ENCODE measurements at places on chromosomes 2 and 18. TPM values are rescaled to one million over a fixed set of nuclear protein-coding genes. Genes with fewer than 3 reads are reported as not detected.
A peak's percentile ranks its signal among the peaks of the same experiment; 100 is the strongest.

The NEU2 gene
- 6.2 TPM for total RNA-seq

The SCG2 gene
- total RNA-seq, result not detected

The GKN1 gene
- not detected for total RNA-seq

The IL36A gene
- total RNA-seq, result not detected

The KCNG3 gene
- total RNA-seq, result 1.6 TPM

The LHCGR gene
- total RNA-seq, result not detected

The CPLX4 gene
- not detected for total RNA-seq

The TLX2 gene
- total RNA-seq, result not detected

- H3K4me1 ChIP-seq, result no peaks in the 10 kb centered on the region
- H3K27me3 ChIP-seq, result no peaks in the 10 kb centered on the region
- no peak overlapping the region for H3K27ac ChIP-seq
- DNase-seq, result no peak
- H3K36me3 ChIP-seq, result no peaks in the 10 kb centered on the region
Measured at GRCh38 chr18:41617647-41618046, 337.4 kb upstream of the PIK3C3 start.

GRCh38 chr18:35267161-35267651, 22.8 kb downstream of the ZSCAN30 start:
- H3K36me3 ChIP-seq, result peaks cover 17% of the 10 kb centered on the region
- DNase-seq, result peak; percentile 87
- no peaks in the 10 kb centered on the region for H3K27me3 ChIP-seq
- H3K27ac ChIP-seq, result peak overlapping the region; percentile 71
- H3K4me1 ChIP-seq, result peaks cover 10% of the 10 kb centered on the region
- peak overlapping the region; percentile 70 for H3K4me3 ChIP-seq

DNA sequence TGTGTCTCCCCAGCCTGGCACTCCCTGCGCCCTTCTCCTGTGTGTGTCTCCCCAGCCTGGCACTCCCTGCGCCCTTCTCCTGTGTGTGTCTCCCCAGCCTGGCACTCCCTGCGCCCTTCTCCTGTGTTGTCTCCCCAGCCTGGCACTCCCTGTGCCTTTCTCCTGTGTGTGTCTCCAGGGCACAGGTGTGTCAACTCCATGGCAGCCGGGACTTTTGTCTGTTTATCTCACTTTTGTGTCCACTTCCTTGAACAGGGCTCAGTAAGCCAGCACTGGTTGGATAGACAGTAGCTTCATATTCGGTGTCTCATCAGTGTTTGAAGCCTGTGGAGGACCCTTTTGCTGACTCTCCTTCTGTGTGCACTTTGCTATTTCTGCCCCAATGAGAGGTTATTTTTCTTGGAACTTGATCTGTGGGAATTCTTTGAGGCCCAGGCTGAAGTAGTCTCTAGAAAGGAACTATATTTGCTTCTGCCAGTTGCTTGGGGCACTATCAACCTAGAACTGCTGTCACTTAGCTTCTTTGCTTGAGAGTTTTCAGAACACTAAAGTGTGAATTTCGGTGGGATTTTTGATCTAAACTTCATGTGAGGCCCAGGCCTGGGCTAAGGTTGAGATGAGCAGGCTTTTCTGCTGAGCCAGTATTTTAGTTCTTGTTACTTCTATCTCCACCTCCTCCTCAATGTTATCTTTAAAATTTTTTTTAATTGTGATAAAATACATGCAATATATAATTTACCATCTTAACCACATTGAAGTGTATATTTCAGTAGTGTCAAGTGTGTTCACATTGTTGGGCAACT, 8.3 kb upstream of the ASB1 start:
- DNase-seq, result no peak
- no peaks in the 10 kb centered on the region for H3K36me3 ChIP-seq
- peak overlapping the region; percentile 46 for H3K27ac ChIP-seq
- H3K4me1 ChIP-seq, result peaks cover 25% of the 10 kb centered on the region
- no peaks in the 10 kb centered on the region for H3K27me3 ChIP-seq

GRCh38 chr2:225994748-225995405, 595.4 kb downstream of the NYAP2 start:
- no peak overlapping the region for H3K4me3 ChIP-seq
- DNase-seq, result no peak
- H3K27me3 ChIP-seq, result no peaks in the 10 kb centered on the region
- H3K27ac ChIP-seq, result peak overlapping the region; percentile 31
- H3K4me1 ChIP-seq, result no peaks in the 10 kb centered on the region

DNA sequence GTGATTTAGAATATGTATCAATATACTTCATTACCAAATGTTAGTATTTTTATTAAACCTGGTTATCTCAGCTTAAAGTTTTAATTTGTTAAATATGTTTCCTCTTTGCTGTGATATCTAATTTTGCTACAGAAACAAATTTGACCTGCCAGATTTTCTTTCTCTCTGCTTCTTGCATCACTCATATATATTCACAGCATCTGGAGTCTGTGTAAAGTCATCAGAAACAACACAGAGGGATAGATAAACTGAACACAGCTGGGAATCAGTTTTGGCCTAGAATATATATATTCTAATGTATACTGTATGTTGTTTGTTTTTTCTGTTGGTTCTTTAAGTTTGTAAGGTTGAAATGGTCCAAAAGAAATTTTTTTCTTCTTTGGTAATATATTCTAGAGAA, 8.5 kb downstream of the PSMD14 start:
- no peaks in the 10 kb centered on the region for H3K4me1 ChIP-seq
- no peak overlapping the region for H3K4me3 ChIP-seq
- H3K27ac ChIP-seq, result no peak overlapping the region

DNA sequence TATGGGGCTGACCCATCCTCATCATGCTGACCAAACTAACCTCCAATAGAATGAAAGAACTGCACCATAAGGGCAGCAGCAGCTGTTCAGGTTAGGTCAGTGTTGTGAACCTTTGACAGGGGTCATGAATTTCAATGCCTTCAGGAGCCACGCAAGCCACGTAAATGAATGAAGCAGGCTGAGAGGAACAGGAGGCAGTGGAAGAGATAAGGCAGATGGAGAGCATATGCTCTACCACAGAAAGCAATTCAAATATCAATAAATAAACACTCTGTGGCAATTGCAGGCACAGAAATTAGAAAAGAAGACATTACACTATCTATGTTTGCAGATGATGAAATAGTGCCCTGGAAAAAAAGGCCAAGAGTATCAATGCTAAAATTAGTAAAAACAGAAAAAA, 56.3 kb downstream of the SCG2 start:
- H3K36me3 ChIP-seq, result no peaks in the 10 kb centered on the region
- no peak overlapping the region for H3K4me3 ChIP-seq
- no peak for DNase-seq
- peaks cover 9% of the 10 kb centered on the region for H3K4me1 ChIP-seq

- no peak overlapping the region for H3K4me3 ChIP-seq
- H3K27ac ChIP-seq, result no peak overlapping the region
- H3K4me1 ChIP-seq, result no peaks in the 10 kb centered on the region
- no peak for DNase-seq
- no peaks in the 10 kb centered on the region for H3K27me3 ChIP-seq
- peaks cover 48% of the 10 kb centered on the region for H3K36me3 ChIP-seq
Measured at GRCh38 chr18:79353267-79353666, 42.5 kb upstream of the NFATC1 start.

DNA sequence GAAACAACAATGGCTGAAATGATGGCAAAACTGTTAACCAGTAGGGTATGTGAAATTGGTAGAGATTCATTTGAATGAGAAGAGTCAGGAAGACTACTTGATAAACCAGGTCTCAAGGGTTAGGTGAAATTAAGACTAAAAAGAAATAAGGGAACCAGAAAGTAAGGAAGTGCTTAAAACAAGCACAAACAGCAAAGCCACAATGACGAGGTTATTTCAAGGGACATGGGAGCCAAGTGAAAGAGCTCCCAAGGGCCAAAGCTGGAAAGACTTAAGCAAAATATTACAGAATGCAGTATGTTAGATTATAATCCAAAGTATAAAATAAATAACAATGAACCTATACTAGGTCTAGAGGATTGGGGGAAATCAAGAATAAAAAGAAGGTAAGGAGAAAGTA, 19.3 kb upstream of the CD302 start:
- H3K4me1 ChIP-seq, result no peaks in the 10 kb centered on the region
- no peak overlapping the region for H3K27ac ChIP-seq
- no peaks in the 10 kb centered on the region for H3K27me3 ChIP-seq

DNA sequence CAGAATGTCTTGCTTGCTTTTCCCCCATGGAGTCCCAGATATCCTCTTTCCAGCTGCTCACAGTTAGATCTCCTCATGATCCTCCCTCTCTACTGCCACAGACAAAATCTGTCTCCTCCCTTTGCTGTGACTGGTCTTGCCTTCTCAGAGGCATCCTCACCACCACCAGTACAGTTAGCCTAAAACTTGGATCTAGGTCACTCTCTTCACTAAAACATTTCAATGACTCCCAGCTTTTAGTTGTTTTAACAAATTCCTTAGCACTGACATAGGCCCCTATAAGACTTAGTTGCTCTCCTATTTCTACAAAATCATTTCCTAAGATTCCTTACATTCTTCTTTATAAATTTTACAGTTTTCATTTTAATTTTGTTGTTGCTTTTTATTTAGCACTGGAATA, 734.2 kb upstream of the CHAC2 start:
- H3K4me1 ChIP-seq, result no peaks in the 10 kb centered on the region
- DNase-seq, result no peak
- H3K36me3 ChIP-seq, result no peaks in the 10 kb centered on the region
- no peak overlapping the region for H3K27ac ChIP-seq

- no peak for DNase-seq
- H3K4me1 ChIP-seq, result no peaks in the 10 kb centered on the region
- no peak overlapping the region for H3K27ac ChIP-seq
- no peak overlapping the region for H3K4me3 ChIP-seq
- no peaks in the 10 kb centered on the region for H3K36me3 ChIP-seq
Measured at GRCh38 chr18:38980420-38980819, 1414.8 kb upstream of the CELF4 start.

- no peak overlapping the region for H3K4me3 ChIP-seq
- H3K27me3 ChIP-seq, result no peaks in the 10 kb centered on the region
- no peaks in the 10 kb centered on the region for H3K4me1 ChIP-seq
- DNase-seq, result no peak
Measured at GRCh38 chr2:190137561-190137960, 75.0 kb upstream of the MSTN start.

DNA sequence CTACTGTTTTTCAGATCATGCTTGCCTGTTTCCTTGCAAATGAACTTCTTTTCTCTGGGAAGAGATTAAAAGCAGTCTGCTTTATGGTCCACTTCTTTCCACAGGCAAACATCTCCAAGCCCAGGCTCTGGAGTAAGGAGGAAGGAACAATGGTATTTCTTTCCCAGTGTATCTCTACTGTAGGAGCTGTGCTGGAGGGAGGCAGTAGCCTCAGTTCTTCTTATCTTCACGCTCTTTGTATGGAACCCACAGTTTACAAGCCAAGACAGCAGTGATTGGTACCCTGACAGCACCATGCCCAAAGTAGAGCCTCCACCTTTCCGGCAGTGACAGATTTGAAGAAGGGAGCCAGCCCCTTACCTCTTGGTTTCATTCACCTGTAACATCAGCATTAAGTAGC, 35.2 kb downstream of the SPOPL start:
- H3K36me3 ChIP-seq, result peaks cover 5% of the 10 kb centered on the region
- no peak overlapping the region for H3K27ac ChIP-seq

DNA sequence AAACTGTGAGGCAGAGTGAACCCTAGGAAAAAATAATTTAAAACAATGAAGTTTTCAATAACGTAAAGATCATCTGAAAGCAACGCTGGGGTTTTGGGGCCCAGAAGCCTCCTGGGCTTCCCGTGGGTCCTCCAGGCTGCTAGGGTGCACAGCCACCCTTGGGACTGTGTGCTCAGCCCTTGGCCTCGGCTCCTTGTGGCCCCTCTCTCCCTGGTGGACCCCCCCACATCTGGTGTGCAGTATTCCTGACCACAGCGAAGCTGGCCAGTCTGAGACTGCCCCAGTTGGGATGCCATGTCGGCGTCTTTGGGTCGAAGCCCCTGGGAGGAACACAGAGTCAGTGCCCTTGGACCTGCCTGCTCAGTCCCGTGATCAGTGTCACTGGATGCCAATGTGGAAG, 53.0 kb downstream of the ACKR3 start:
- H3K27ac ChIP-seq, result no peak overlapping the region
- H3K4me3 ChIP-seq, result no peak overlapping the region
- no peaks in the 10 kb centered on the region for H3K4me1 ChIP-seq
- DNase-seq, result no peak
- H3K27me3 ChIP-seq, result peaks cover 15% of the 10 kb centered on the region
- H3K36me3 ChIP-seq, result no peaks in the 10 kb centered on the region

DNA sequence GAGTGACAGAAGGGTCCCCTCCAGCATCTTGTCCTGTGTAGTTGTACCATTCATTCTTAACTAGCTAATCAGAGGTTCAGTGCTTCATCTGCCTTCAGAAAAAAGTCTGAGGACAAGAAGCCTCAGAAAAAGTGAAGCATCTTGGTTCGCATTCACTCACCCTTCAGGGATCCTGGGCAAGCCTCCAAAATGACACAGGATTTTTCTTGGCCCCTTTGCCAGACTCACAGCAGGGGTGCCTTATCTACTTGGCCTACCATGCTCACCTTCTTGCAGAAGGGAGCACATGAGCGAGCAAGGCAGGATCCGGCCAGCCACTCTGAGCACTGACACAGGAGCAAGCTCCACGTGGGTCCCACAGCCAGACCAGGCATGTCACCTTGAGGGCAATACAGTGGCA, 43.1 kb upstream of the XDH start:
- no peaks in the 10 kb centered on the region for H3K4me1 ChIP-seq
- no peak overlapping the region for H3K4me3 ChIP-seq
- H3K27me3 ChIP-seq, result no peaks in the 10 kb centered on the region
- no peak for DNase-seq
- no peak overlapping the region for H3K27ac ChIP-seq

DNA sequence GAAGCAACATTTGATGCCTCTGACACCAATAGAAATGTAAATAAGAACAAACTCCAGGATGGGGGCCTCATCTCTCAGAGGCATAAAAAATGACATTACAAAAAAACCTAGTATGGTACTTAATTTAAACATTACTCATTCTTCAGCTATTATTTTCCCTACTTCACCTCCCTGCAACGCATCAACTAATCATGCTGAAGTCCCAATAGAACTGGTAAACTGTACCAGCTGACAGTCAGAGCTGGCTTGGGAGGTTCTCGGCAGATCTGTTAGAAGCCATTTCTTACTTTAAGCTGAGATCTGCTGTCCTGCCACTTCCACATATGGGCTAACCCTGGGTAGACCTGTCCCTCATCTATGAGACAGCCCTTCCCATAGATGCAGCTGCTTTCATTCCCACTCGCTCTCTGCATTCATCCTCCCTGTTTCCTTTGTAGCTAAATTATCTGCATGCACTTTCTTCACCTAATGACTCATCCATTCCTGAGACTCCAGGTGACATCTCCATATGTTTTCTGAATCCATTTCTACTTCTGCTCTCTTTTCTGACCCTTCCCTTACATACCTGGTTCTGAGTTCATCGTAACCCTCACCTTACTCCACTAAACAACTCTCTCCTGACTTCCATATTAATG, 108.1 kb downstream of the AOX1 start:
- no peak overlapping the region for H3K4me3 ChIP-seq
- no peaks in the 10 kb centered on the region for H3K4me1 ChIP-seq
- H3K27ac ChIP-seq, result no peak overlapping the region
- DNase-seq, result no peak
- no peaks in the 10 kb centered on the region for H3K36me3 ChIP-seq
- no peaks in the 10 kb centered on the region for H3K27me3 ChIP-seq

GRCh38 chr2:86221066-86221684, 21.9 kb downstream of the MRPL35 start:
- H3K27me3 ChIP-seq, result no peaks in the 10 kb centered on the region
- H3K4me3 ChIP-seq, result no peak overlapping the region
- peaks cover 46% of the 10 kb centered on the region for H3K4me1 ChIP-seq
- H3K36me3 ChIP-seq, result no peaks in the 10 kb centered on the region

- H3K27me3 ChIP-seq, result no peaks in the 10 kb centered on the region
- no peaks in the 10 kb centered on the region for H3K36me3 ChIP-seq
- DNase-seq, result peak; percentile 98
- H3K27ac ChIP-seq, result peak within 1 kb of the TSS; percentile 73
Measured at GRCh38 chr2:106193977-106194778, at the start of gene UXS1. TSS of gene UXS1 (minus strand) at chr2:106194301. CDS start at chr2:106194241, 60 bp downstream.
